Muscle of back (tissue), 13 donors: ENCODE measurements at places on chromosomes 2 and 18. TPM values are rescaled to one million over a fixed set of nuclear protein-coding genes. Genes with fewer than 3 reads are reported as not detected.

- DNase-seq = no peak
Measured at GRCh38 chr2:45745231-45745630, 93.8 kb downstream of the PRKCE start.

DNA sequence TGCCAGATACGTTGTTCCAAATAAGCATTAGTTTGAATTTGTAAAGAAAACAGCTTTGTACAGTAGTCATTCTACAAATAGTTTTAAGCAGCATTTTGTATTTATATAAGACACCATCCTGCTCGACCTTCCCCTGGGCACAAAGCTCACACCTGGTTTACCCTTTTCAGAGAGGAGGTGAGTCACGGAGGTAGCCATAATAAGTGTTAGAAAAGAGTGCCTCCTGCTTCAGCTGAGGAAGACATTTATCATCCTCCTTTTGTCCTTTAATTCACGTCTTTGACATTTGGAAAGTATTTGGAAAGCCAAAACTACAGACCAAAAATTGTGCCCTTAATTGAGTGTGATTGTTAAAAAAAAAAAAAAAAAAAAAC is 6.8 kb downstream of the RAB12 start:
- no peak for DNase-seq

DNA sequence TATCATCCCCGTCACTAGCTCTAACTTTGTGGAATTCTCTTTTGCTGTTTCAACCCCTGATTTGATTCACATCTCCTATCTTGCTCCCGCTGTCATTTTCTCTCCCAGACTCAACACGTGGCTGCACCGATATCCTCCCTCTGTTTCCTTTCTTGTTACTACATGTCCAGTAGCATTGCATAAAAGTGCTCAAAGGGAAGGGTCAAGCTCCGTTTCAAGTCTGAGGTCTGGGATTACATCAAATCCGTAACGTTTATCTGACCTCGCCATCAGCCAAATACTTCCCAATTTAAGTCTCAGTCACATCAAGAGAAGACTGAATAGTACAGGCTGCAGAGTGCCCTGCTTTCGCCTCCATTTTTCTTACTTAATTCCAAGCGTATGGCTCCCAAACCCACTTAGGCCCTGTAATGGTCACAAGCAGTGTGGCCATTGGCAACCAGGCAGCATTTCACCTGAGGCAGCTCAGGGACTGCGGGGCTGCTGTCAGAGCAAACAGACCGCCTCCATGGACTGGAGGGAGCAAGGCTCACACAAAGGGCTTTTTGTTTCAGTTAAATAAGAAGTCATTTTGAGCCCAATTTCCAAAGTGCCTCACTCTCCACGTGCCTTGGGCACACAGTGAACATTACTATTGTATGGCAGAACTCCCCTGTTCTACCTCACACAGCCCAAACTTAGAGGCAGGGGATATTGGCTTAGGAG is 217.8 kb downstream of the BCL11A start:
- no peak for DNase-seq

GRCh38 chr18:78427081-78427480 is 552.5 kb upstream of the SALL3 start:
- no peak for DNase-seq

- DNase-seq = no peak
Measured at GRCh38 chr2:239468491-239469105, 67.8 kb upstream of the HDAC4 start.

- no peak for DNase-seq
Measured at GRCh38 chr2:42196070-42196402, 26.9 kb downstream of the EML4 start.

DNA sequence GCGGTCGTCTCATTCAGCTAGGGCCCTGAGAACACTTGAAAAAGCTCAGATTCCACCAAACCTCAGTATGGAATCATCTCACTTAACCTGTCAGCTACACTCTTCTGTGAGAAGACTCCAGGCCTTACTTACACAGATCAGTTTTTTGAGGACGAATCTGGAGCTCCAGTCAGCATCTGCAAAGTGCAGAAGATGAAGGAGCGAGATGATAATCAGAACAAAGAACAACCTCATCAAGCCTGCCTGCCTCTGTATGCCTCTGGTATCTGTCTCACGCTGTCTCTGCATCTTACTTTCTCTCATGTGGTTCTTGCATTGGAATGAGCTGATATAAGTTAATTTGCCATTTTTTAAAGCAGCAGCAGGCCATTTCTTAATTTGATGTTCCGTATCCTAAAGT is 444.1 kb upstream of the LRATD1 start:
- DNase-seq = no peak

GRCh38 chr2:184799379-184799778 is 201.1 kb downstream of the ZNF804A start:
- DNase-seq = no peak

PDCD1 gene
- polyA plus RNA-seq = not detected

DNAJC5G gene
- polyA plus RNA-seq = 0.39 TPM

REG3A gene
- not detected for polyA plus RNA-seq

SLC4A3 gene
- 11.6 TPM for polyA plus RNA-seq

IL36B gene
- polyA plus RNA-seq = not detected

IMMT gene
- polyA plus RNA-seq = 71.3 TPM
